H9 (cell line): ENCODE measurements at places on chromosomes 13 and 19. TPM values are rescaled to one million over a fixed set of nuclear protein-coding genes. Genes with fewer than 3 reads are reported as not detected.

Gene ZNF749
- 25.0 and 27.8 TPM in 2 replicates for total RNA-seq

Gene GJB6
- total RNA-seq: not detected in 2 replicates

Gene RASGRP4
- total RNA-seq: 0.28 and 0.39 TPM in 2 replicates

DNA sequence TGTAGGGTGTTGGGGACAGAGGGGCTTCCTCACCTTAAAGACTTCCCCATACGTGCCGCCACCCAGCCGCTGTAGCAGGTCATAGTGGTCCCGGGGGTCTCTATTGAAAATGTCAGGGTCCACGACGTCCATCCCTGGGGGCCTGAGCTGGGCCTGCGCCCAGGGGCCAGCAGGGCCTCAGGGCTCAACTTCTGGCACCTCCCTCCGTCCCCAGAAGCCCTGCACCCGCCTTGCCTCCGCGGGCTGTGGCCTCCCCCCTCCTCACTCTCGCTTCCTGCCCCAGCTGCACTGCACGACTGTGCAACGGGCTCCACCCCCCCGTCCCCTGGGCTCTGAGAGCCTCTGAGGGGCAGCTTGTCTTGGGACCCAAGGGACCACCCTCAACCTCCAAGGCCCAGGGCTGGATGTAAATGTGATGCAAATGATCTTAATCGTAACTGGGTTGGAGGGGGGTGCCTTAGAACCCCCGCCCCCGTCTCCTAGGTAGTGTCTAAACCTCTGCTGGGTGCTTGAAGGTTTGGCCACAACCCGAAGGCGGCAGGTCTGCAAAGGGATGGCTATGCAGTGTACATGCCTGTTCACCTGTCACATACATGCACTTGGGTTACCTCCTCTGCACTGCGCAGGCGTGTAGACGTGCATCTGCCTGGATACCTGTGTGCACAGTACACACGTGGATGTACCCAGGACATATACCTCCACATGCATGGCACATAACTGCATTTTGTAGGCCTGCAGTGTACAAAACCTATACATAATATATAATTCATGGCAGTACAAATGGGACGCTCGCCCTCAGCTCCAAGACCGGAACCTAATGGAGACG lies at the start of gene MAP4K1:
Gene MAP4K1, minus strand, starts transcription at position 190 of the 826 bp plus-strand sequence. Its CDS starts 58 bp downstream, at position 132.
- H3K27ac ChIP-seq: no peak within 1 kb of the TSS
- no peaks in the 10 kb centered on the region for H3K27me3 ChIP-seq
- H3K4me3 ChIP-seq: peak within 1 kb of the TSS; percentile 100
- no peak for DNase-seq

DNA sequence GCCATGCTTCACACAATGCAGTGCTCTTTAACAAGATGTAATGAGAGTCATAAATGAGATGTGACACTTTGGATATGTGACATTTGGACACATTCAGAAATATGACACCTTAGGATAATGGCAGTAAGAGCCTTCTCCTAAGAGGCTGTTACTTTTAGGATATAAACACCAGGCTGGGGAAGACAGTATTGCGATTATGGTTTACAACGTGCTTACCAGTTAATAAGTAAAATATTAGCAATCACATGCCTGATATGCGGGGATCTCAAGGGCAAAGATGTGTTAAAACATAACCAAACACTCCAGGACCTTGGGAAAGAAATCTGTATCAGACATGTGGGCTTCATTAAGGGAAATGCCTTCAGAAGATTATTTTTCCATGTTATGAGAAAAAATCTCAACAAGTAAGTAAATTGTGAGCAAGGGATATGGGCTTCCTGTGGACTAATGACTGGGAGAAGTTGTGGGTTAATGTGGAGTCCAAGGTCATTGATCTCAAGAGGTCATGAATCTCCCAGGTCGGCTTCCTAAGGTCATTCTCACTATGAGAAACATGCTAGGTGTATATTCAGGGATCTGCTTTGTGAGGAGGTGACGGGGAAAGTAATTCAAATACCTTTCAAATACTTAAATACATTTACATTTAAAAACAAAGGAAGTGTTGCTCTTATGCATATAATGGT lies 105.3 kb downstream of the STARD13 start:
- H3K4me1 ChIP-seq: peaks cover 2% of the 10 kb centered on the region; the same call in 1 of the 2 replicates
- no peak overlapping the region for H3K4me3 ChIP-seq
- no peak for DNase-seq
- H3K36me3 ChIP-seq: no peaks in the 10 kb centered on the region
- H3K27me3 ChIP-seq: peaks cover 2% of the 10 kb centered on the region; the same call in 1 of the 2 replicates

DNA sequence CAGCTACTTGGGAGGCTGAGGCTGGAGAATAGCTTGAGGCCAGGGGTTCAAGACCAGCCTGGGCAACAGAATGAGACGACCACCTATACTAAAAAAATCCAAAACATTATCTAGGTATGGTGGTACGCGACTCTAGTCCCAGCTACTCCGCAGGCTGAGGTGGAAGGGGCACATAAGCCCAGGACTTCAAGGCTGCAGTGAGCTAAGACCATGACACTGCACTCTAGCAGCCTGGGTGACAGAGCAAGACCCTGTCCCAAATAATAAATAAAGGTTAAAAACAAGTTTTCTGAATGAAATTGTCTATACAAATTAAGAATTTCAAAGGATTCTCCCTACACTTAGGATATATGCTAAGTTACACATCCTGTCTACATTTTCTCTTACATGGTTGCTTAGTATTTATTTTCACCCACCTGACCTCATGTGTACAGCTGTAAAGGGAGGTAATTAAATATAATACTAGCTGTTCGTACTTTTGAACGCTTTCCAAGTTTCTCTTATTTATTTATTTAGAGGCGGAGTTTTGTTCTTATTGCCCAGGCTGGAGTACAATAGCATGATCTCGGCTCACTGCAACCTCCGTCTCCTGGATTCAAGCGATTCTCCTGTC lies 1.6 kb downstream of the SLC25A30 start:
- H3K4me1 ChIP-seq: no peaks in the 10 kb centered on the region
- no peaks in the 10 kb centered on the region for H3K27me3 ChIP-seq
- DNase-seq: no peak
- no peaks in the 10 kb centered on the region for H3K36me3 ChIP-seq
- no peak overlapping the region for H3K27ac ChIP-seq

GRCh38 chr13:25095851-25096453 lies at the start of gene PABPC3:
PABPC3 (plus strand) TSS chr13:25096136; CDS start chr13:25096199, 63 bp downstream.
- no peaks in the 10 kb centered on the region for H3K27me3 ChIP-seq
- H3K4me3 ChIP-seq: no peak within 1 kb of the TSS
- H3K36me3 ChIP-seq: no peaks in the 10 kb centered on the region
- H3K27ac ChIP-seq: no peak within 1 kb of the TSS
- no peaks in the 10 kb centered on the region for H3K4me1 ChIP-seq

DNA sequence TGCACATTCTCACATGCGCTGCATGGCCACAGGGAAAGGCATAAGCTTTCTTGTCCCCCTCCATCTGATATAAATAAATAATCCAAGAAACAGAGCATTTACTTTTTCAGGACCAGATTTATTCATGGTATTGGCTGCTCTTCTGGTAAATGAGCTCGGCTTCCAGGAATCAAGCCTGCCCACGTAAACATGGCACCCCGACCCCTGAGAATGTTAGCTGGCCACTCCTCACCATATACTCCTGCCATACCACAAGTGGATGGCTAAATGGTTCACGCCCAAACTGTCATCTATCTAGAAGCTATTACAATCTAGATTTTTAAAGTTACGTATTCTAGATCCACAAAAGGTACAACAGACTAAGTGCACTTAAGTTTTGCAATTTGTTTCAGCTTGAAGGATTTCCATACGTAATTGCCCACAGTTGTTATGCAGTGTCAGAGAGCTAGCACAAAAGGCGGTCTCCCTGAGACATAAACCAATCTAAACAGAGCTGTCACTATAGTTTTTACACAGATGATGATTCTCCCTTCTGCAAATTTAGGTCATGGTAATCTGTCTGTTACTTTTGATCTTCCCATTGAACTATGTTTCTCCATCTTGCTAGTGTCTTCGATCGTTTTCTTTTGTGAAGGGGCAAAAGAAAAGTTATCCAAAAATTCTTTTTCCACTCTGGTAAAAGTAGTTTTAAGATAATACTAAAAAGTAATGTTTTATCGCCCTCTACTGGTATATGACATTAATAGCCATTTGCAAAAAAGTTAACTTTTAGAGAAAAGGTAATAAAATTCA lies 16.2 kb upstream of the FOXO1 start:
- no peak for DNase-seq

- no peaks in the 10 kb centered on the region for H3K4me1 ChIP-seq
- H3K4me3 ChIP-seq: no peak overlapping the region
- H3K27ac ChIP-seq: no peak overlapping the region
These were observed 72.2 kb downstream of the KCTD15 start for GRCh38 chr19:33868788-33869412.

DNA sequence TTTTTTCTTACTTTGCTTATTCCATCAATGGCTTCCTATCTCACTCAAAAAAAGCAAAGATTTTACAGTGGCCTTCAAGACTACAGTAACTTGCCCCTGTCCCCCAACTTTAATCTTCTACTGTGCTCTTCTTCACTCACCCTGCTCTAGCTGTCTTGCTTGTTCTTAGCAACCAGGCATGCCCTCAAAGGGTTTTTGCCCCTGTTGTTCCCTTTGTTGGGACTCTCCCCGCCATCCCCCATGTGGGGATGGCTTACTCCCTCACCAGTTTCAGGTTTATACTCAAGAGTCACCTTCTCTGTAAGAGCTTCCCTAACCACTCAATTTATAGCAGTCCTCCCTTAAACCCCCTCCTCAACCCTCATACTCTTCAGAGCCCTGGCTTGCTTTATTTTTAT lies 5.4 kb downstream of the MTMR6 start:
- no peaks in the 10 kb centered on the region for H3K27me3 ChIP-seq
- no peaks in the 10 kb centered on the region for H3K36me3 ChIP-seq
- no peak overlapping the region for H3K4me3 ChIP-seq
- no peaks in the 10 kb centered on the region; the same call in 1 of the 2 replicates for H3K4me1 ChIP-seq
- no peak for DNase-seq
- H3K27ac ChIP-seq: no peak overlapping the region
